T-helper 22 cell (primary cell): ENCODE measurements at places on chromosomes 3 and 15.

- DNase-seq: no peak
Observed at GRCh38 chr3:181176601-181177000, 187.1 kb upstream of the DNAJC19 start.

DNA sequence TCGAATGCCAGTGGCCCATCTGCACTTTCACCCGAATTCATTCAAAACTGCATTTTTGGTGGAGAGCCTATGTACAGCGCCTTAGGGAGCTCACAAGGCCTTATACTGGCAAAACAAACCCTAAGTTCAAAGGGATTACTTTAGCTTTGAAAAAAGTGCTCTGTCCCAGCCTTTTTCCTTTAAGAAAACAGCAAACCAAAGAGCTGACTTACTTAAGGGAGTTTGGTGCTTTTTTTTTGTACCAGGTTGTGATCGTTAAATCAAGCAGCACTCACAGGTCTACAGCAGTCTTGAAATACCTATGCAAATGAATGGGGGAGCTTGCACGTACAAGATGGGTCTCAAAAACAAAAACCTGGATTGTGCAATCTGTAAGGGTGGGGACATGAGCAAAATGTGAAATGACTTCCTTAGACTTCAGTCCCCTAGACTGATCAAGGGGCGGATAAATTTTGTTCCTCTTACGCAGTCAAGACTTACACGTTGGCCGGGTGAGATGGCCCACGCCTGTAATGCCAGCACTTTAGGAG is 11.6 kb upstream of the PIK3CB start:
- no peak for DNase-seq

GRCh38 chr3:19652336-19652735 is 281.7 kb downstream of the EFHB start:
- no peak for DNase-seq

GRCh38 chr15:55407498-55408011 is 604 bp downstream of the CCPG1 start:
- DNase-seq: no peak

- DNase-seq: no peak
Observed at GRCh38 chr3:108412121-108412750, 98.2 kb downstream of the MYH15 start.

DNA sequence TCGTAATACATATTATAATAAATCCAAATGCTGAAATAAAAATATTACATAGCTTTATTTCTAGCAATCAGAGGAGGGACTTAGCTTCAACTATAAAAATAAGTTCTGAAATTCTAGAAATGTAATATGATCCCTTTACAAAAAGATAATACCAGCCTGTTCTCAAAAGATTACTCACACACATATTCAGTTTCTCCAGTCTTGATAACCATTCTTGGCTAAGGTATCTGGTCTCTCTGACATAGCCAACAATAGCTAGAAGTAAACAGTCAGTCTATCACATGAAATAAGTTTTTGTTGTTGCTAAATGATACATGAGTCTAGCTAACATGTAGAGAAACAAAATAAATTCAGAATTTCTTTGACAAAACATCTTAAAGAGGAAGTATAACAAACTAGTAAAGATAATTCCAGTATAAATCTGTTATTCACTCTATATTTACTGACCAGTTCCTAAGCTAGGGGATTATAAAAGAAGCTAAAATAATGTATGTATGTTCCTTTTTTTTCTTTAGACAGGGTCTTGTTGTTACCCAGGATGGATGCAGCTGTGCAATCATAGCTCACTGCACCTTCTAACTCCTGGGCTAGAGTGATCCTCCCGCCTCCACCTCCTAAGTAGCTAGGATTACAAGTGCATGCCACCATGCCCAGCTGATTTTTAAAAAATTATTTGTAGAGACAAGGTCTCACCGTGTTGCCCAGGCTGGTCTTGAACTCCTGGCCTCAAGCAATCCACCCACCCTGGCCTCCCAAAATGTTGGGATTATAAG is 170.6 kb downstream of the TBL1XR1 start:
- DNase-seq: no peak

DNA sequence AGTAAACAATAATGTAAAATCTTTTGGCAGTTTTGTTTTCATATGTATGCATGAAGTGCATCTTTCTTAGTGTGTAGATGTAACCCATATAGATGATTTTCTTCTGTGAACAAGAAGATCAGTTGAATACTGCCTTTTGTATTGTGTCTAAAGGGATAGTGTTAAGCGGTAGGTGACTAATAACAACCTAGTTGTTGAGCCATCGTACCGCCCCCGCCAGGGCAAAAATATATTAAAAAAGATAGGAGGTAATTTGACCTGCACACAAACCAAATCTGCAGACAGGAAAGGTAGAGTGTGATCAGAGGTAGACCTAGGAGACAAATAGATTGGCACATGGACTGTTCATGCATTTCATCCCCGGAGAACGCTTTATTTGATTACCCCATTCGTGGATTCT is 3.3 kb upstream of the GMNC start:
- DNase-seq: no peak

- no peak for DNase-seq
Observed at GRCh38 chr15:86725628-86726027, 646.0 kb downstream of the AGBL1 start.

DNA sequence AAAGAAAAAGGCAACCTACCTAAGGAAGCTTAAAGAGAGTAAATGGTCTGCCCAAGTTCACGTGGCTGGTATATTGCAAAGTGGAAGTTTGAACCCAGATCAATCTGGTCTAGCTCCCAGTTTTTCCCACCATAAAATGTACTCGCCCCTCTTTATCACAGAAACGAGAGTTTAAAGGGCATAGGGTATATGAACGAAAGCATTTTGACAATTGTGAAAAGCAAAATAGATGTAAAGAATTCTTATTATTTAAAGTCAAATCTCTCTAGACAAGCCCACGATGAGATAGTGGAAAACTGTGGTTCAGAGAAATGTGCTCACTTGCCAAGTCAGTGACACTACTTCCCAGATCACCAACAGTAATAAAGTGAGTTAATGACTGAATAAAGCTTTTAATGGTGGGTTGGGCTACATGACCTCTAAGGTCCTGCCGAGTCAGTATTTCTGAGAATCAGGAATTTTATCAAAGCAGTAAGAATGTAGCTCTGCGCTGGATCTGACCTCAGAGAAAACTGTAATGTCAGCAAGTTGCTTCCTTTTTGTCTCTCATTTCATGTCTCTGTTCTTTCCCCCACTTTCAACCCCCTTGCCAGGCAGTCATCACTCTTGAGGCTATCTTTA is 23.3 kb upstream of the NEO1 start:
- DNase-seq: no peak

GRCh38 chr15:81297603-81298575 is 26.1 kb downstream of the STARD5 start:
- no peak for DNase-seq
